ENCODE measurements at places on chromosomes 4 and X.

DNA sequence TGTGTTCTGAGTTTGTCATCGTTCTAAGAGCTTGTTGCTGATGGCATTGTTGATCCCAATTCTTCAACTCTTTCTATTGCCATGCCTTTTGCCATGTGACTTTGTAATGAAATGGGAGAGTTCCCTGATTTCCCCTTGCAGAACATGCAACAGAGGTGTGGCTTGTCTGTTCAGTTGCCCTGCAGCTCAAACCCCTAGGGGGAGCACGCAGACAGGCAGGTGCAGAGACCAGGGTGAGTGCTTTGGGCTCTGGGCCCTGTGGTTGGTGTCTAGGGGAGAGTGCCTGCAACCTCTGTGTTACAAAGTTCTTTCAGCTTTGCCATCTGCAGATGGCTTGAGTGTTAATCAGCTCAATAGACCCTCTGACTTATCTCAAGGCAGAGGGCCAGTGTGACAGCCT lies 332.7 kb downstream of the MID1IP1 start:
- DNase-seq = no peak

- DNase-seq = no peak
These were observed 65.9 kb downstream of the LARP7 start for GRCh38 chr4:112702892-112703291.

DNA sequence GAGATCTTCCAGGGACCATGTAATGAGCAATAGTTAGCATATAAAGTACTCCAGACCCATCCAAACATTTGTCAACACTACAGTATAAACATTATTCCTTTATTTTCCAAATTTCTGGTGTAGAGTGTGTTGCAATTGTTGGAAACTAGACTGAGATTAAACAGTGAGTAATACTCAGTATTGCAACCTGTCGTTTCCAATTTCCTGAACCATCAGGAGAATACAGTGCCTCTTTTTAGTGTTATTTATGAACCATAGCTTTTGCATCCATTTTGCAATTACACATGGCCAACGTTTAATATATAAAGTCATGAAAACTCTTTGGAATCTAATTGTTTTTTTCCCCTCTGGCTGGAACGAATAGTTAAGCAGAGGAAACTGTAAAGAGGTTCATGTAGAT lies 58.3 kb upstream of the DHRSX start:
- DNase-seq = no peak

DNA sequence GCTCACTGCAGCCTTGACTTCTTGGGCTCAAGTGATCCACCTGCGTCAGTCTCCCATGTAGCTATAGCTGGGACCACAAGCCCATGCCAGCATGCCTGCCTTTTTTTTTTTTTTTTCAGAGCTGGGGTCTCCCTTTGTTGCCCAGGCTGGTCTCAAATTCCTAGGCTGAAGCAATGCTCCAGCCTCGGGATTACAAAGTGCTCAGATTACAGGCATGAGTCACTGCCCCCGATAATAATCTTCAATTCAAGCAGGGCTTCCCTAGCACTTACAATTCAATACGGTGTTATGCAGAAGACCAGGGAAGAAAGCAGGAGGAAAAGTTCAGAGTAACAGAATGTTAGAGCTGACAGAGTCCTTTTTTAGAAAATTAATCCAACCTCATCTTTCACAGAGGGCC lies 26.1 kb downstream of the OTOP1 start:
- no peak for DNase-seq

DNA sequence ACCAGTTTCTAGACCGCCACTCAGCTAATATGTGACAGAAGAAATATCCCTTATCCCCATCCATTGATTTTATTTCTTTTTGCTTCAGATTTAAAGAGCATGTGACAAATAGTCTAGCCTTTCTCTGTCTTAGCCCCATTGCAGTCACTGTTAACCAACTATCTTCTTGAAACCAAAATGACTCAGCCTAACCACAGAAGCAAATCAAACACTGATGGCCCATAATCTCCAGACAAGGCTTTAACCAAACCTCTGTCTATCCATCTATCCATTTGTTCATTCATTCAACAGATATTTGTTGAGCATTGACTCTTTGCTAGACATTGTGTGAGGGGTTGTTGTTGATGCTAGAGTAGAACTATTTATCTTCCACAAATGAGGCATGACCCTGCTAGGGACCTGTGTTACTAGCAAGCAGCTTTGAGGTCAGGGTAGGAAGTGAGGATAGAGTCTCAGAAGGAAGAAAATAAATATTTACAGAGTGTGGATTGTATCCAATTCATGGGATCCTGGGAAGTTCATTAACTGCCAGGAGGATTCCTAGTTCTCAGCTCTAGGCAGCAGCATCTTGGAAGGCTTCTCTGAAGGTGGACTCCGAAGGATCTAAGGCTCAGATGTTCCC lies 22.5 kb downstream of the HNRNPH2 start:
- DNase-seq = no peak

DNA sequence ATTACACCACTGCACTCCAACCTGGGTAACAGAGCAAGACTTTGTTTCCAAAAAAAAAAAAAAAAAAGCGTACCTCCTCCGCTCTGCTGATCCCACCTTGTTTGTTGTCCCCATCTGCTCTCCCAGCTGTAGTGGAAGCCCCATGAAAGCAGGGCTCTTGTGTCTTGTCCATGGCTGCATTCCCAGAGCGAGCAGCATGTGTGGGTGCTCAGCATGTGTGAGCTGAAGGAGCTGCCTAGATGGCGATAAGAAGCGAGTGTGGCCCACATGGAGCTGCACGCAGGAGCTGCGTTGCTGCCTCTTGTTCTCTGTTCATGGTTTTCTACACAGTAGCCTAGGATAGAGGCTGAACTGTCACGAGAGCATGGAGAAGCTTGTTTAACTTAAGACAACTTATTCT lies 12.4 kb downstream of the NSD2 start:
- DNase-seq = no peak

GRCh38 chr4:4308800-4309441 lies 18.9 kb downstream of the ZBTB49 start:
- DNase-seq = no peak

GRCh38 chr4:15395311-15395710 lies 32.5 kb upstream of the C1QTNF7 start:
- no peak for DNase-seq

- DNase-seq = no peak
These were observed 48.7 kb downstream of the STIM2 start for GRCh38 chr4:26909369-26909768.

GRCh38 chr4:105236202-105236915 lies 89.7 kb downstream of the TET2 start:
- DNase-seq = no peak

- no peak for DNase-seq
These were observed 21.0 kb upstream of the TMSB15B start for GRCh38 chrX:103941201-103941975.

- DNase-seq = no peak
These were observed 114.9 kb upstream of the MAP3K15 start for GRCh38 chrX:19630228-19630627.

GRCh38 chr4:2694691-2695090 lies 61.4 kb downstream of the TNIP2 start:
- DNase-seq = no peak

DNA sequence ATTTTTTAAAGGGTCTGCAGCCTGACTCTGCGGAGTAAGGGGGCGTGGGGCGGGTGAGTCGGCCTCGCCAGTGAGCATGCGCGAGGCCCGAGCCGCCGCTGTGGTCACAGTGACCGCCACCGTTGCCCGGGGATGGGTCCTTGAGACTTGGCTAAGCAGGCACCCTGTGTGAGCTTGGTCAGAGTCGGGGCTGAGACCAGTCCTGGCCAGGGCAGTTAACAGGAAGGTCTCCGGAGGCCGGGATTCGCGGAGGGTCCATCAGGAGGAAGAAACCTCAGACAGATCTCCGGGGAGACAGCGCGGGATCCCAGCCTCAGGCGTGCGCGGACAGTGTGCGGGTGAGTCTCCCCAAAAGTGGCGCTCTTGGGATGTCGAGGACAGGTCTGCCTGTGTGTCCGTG lies 1384.4 kb upstream of the PCDH10 start:
- DNase-seq = no peak

DNA sequence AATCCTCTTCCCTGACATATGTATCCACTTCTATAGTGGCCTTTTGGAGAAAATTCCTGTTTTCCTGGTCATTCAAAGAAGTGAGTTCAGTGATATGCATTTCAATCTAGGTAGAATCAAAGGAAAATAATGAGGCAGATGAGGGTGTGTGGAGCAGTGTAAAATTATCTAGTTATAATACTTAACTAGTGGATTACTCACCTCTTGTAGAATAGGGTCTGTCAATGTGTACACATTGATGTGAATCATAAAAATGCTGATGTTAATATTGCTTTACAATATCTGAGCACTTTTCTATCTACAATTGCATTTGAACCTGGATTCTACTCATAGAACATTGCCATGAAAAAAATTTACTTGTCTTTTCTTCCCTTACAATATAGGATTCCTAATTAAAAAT lies 293.5 kb downstream of the GBA3 start:
- no peak for DNase-seq

GRCh38 chrX:18252644-18253359 lies 32.1 kb upstream of the BEND2 start:
- DNase-seq = no peak

DNA sequence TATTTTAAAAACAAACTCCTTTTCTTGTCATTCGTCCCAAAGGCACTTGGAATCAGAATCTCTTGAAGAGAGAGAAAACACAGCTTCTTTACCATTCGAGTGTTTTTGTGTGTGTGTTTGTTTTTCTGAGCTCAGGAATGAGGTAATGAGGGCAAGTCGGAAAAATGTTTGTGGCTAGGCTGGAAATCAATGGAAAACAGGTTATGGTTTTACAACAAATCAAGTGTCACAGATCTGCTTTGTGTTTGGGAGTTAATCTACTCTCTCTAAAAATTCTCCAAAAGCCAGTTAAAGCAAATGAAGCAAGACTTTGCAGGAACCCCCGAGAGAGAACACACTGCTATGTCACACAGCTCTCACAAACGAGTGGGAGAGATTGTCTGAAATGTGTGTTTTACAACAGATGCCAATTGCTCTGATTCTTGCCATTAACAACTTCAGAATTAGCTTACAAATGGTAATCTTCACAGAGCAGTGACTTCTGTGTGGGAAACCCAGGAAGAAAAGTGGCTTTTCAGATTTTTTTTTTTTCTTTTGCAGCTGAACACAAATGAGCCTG lies 264.1 kb downstream of the CBLL2 start:
- no peak for DNase-seq

GRCh38 chr4:174037631-174038030 lies 245.8 kb downstream of the FBXO8 start:
- DNase-seq = no peak

DNA sequence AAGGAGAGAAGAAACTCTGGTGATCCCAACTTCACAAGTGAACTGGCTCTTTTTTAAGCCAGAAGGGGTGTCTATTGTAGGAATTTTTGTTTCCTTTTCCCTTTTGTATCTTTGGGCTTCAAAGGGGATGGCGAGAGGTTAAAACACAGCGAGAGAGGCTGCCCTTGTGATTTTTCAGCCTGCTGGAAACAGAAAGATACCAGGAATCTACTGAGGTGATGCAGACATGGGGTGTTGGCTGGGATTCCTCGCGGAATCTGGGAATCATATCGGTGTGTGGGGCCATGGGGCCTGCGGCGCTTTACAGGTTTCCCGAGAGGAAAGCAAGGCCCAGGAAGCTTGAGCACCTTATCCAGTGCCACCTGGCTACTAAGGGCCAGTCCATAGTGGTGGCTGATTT lies 99.4 kb upstream of the STX18 start:
- DNase-seq = no peak

- DNase-seq = no peak
These were observed 347.1 kb downstream of the FBXW7 start for GRCh38 chr4:152188801-152189200.

DNA sequence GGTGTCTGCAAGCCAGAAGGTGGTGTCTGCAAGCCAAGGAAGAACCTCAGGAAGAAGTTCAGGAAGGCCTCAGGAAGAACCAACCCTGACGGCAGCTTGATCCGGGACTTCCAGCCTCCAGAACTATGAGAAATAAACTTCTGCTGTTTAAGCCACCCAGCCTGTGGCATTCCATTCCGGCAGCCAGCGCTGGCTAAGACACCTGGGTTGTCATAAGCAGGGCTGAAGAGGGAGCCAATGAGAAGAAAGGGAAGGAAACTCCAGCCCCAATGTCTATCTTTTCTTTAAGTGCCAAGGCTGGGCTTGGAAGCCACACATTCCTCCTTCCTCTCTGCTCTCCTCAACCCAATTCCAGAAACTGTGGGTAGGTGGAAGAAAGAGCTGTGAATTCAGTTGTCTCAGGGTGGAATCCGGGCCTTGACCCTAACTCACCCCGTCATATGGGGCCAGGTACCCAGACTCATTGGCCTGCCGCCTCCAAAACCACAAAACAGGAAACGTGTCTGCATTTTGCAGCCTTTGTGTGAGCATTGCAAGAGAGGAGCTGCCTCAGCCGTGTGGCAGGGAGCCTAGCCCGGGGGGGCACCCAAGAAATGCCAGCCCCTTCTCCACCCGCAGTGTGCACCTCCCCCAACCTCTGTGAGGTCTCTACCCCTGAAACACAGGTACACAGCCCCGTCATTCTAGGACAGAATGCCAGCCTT lies 26.8 kb downstream of the CRMP1 start:
- no peak for DNase-seq
